ENCODE measurements at places on chromosomes 16 and 17.

- no peak for DNase-seq
These were observed 8.4 kb downstream of the LPO start for GRCh38 chr17:58246781-58247180.

GRCh38 chr17:40901981-40902474, 17.0 kb upstream of the KRT20 start:
- DNase-seq, result no peak

- DNase-seq, result peak; percentile 94
These were observed 98.6 kb upstream of the CHMP6 start for GRCh38 chr17:80892900-80893603.

DNA sequence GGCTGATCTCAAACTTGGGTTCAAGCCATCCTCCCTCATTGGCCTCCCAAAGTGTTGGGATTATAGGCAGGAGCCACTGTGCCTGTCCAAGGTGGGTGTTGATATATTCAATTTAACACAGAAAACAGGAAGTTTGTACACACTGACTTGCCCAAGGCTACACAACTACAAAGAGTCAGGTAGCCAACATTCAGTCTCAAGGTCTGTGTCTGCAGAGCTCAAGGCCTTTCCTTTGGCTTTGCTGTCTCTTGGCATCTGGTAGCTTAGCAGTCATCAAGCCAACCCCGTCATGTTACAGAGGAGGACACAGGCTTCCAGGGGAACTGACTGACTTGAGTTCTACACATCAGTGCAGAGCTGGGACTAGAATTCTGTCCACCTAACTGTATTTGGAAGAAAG, 11.9 kb upstream of the MEFV start:
- DNase-seq, result no peak

DNA sequence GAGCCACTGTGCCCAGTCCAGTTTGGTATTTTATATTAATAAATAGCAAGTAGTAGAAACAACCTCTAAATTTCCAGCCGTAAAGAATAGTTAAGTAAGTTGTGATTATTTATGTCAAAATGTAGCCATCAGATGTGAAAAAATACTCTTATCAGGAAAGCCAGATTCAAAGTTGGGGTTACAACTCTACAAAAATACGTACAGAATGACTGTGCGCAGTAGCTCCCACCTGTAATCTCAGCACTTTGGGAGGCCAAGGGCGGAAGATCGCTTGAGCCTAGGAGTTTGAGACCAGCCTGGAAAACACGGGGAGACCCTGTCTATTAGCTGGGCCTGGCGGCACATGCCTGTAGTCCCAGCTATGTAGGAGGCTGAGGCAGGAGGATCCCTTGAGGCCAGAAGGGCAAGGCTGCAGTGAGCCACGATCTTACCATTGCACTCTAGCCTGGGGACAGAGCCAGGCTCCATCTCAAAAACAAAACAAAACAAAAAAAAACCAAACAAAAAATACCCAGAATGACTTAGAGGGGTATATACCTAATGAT, 1.7 kb downstream of the PDP2 start:
- no peak for DNase-seq

DNA sequence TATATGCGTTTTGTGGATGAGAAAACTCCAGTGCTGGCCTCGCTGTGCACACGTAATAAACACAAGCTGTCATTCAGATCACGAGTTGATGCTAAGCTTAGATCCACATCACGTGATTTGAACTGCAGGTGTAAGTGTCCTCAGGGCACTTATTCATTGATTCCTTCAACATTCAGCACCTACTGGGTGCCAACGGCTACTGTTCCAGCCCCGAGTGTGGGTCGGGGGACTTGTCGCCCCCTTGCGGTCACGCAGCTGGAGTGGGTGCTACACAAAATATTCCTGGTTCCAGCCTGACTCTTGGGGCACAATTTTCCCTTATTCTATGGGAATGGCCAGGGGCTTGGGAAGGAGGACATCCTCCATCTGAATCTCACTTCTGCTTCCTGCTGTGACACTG, 29.9 kb upstream of the GINS2 start:
- no peak for DNase-seq

All from osteocyte (in vitro differentiated cells).